ENCODE measurements at places on chromosomes 13 and 19.

- DNase-seq = no peak
Measured at GRCh38 chr19:9671655-9672054, 3.2 kb downstream of the ZNF562 start.

DNA sequence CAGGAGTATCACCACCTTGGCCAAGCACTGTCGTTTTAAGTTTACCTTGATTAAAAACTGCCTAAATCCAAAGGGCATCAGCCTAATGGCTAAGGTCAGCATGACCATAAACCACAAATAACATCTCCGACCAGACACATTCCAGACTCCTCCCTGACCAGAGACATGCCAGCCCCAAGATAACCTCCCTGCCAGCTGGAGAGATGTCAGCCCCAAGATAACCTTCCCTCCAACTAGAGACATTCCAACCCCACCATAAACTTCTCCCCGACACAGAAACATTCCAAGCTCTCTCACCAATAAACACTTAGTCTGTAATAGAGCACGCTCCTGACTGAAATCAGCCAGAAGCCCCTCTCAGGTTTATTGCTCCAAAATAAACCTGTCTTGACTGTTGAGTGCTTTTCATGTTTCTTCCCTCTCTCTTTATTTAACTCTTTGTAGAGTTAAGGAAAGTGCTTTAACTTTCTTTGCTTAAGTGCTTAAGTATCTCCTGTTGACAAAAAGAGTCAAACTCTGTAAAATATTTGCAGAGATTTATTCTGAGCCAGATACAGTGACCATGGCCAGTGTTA is 36.5 kb downstream of the WDR87 start:
- DNase-seq = no peak

DNA sequence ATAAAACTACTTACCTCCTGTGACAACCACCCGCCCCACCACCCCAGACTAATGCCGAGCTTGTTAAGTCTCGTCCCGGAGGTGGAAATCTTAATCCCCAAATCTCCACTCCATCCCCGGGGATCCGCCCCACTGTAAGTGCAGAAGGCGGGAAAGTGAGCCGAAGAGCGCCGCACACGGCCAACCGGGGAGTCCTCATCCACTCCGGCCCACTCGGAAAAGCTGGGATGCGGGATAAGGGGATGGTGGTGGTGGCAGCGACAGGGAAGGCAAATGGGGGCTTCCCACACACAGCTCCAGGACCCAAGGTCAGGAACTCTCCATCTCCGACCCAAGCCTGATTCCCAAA is 621 bp downstream of the FBL start:
- no peak for DNase-seq

GRCh38 chr13:107466326-107467099 is 748.8 kb downstream of the LIG4 start:
- DNase-seq = no peak

GRCh38 chr13:99226513-99226912 is 25.9 kb downstream of the UBAC2 start:
- no peak for DNase-seq

DNA sequence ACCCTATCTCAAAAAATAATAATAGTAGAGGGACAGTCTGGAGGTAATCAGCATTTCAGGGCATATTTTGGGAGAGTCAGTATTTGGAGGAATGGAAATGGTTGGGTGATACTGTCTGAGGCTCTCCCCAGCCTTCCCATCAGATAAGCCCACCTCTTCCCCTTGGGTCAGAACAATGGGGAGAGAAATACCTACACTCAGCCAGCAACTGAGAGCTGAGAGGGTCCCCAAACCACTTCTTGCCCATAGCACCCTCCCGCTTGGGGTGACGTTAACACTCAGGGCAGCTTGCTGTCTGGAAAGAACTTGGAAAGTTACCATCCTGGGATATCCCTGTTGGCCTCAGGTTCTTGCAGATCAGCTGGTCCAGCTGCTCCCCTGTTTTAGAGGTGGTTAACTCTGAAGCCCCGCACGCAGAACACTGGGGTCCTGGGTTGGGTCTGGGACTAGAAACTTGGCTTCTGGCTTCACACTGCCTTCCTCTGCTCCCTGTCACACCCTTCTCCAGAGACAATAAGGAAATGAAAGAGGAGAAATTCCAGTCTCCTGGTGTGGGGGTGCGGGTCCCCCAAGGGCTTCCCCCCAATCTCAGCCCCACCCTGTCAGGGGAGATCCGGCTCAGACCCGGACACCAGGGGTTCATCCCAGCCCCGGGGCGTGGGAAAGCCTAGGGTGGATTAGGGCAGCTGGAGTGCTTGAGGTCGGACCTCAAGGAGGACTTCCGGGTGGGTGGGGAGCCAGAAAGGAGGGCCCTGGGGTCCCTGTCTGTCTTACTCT is 2.5 kb downstream of the FOXA3 start:
- no peak for DNase-seq

GRCh38 chr19:50003810-50004419 is 21.3 kb downstream of the VRK3 start:
- peak; percentile 64 for DNase-seq

DNA sequence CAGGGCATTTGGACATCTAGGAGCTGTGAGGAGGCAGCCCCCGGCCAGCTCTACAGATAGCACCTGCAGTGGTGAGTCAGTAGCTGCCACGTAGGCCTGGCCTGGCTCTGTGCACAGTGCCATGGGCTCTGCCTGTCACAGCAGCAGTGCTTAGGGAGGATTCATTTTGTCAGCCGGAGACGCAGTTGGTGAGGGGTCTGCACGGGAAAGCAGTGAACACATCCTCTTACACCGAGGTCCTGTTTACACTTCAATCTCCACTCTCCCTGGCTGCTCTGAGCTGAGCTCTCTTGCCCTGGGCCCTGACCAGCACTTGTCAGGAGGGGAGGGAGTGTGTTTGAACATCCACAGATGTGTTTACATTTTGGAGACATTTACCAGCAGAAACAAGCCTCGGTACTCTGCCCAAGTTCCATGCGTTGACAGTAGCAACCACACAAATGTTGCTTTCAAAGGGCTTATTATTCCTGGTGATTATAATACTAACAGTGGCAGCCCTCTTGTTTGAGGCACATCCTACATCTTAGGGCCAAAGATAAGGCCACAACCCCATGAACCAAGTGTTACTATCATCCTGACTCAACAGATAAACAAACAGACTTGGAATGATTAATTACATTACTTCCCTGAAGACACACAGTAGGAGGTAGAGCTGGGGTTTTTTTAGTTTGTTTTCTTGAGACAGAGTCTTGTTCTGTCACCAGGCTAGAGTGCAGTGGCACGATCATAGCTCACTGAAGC is 148.9 kb downstream of the USP12 start:
- DNase-seq = peak; percentile 41

DNA sequence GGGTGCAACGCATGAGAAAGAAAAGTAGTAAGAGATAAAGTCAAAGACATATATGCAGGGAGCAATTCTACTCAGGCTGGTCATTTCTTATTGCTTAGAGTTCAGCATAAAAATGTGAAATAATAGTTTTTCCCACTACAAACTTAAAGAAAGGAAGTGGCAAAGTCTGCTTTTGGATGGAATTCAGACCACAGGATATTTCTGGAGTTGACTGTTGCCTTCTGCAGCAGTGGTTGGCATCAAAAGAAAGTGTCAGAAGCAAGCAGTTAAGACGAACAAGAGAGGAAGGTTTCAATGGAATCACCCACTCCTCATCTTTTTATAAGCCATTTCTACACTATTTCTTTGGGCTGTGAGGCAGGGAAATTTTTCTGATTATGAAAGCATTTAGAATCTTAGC is 36.2 kb upstream of the TRPC4 start:
- no peak for DNase-seq

DNA sequence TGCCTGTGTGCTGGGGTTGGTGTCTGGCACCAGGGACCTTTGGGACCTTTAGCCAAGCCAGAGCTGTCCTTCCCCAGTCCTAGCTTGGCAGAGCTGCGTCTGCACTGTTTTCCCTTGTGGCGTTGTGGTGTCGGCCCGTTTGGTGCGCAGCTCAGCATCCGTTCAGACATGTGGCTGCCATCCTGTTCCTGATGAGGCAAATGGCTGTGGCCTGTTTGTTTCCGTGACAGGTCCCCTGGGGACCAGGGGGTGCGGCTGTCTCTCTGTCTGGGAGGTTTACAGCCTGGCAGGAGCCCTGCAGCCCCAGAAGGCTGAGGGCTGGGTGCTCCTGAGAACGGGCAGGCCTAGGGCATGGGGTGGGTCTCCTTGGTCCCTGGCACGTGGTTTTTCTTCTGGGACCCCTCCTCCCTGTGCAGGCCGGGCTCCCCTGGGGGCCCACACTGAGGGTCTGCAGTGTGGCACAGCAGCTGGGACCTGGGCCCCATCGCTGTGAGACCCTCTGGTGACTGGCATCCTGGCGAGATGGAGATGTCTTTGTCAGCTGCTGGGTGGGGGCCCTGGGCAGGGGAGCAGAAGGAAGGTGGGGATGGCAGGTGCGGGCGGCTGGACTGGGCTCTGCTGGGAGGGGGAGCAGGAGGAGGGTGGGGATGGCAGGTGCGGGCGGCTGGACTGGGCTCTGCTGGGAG is 4.0 kb downstream of the SPPL2B start:
- no peak for DNase-seq

DNA sequence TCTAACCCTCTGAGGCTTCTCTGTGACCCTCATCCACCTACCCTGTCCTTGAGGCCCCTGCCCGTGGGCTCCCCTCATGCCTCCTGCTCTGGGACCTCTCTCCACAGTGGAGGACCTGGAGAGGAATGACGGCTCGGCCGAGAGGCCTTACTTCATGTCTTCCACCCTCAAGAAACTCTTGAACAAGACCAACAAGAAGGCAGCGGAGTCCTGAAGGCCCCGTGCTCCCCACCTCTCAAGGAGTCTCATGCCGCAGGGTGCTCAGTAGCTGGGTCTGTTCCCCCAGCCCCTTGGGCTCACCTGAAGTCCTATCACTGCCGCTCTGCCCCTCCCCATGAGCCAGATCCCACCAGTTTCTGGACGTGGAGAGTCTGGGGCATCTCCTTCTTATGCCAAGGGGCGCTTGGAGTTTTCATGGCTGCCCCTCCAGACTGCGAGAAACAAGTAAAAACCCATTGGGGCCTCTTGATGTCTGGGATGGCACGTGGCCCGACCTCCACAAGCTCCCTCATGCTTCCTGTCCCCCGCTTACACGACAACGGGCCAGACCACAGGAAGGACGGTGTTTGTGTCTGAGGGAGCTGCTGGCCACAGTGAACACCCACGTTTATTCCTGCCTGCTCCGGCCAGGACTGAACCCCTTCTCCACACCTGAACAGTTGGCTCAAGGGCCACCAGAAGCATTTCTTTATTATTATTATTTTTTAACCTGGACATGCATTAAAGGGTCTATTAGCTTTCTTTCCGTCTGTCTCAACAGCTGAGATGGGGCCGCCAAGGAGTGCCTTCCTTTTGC is 10.8 kb upstream of the ILF3 start:
- DNase-seq = no peak

DNA sequence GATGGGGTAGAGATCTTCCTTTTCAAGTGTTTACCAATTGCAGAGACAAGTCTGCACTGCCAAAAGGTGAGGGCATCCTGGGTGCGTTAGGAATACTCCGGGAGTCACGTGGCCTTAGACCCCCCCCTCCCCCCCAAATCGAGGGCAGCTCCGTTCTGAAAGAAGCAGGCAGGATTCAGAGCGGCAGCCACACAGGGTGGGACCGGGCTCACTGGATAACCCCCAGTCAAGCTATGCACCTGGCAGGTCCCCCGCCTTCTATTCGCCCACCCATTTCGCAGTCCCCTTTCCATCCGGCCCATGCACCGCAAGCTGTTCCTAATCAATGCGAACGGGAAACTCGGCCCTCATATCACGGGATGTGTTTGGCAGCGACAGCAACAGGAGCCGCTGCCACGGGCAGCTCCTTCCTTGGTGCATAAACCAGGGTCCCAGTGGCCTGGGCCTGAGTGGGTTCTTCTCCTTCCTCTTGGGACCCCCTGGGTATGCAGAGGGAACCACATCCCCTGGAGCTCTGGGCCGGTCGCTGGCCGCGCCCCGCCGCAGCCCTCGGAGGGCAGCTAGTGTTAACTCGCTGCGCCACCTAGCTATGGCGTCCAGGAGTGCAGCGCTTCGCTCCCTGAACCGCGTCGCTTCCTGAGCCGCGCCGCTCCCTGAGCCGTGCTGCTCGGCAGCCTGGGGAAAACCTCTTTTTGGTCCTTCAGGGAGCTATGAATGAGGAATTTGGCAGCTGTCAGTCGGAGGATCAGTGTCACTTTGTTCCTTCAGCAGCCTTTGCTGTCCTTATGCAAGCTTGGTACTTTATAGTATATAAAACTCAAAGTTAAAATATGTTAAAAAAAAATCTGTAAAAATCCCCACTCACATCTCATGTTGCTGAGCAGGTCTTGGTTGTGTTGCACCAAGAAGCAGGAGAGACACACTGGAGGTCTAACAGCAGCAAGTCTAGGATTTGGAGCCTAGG is 41.4 kb downstream of the LYL1 start:
- DNase-seq = peak; percentile 77

DNA sequence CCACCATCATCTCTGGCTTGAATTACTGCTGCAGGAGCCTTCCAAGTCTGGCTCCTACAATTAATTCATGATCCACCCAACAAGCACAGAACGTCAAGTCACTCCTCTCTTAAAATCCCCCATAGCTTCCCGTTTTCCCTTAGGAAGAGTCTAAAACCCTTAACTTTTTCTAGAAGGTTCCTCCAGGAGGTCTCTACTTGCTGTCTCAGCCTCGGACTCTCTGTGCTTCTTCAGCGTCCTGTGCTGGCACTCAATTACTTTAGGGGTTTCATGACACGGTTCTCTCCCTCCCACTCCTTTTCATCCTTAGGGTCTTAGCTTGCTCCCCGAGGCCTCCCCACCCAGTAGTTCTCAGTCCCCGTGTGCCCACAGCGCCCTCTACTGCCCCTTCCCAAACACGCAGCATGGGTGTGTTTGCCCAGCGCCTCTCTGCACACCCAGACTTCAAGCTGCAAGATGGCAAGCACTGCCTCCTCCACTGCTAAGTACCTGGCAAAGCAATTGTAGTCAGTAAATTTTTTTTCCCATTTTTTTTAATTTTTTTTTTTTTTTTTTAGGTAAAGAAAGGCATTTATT is 25.8 kb upstream of the MAP3K10 start:
- peak; percentile 13 for DNase-seq

DNA sequence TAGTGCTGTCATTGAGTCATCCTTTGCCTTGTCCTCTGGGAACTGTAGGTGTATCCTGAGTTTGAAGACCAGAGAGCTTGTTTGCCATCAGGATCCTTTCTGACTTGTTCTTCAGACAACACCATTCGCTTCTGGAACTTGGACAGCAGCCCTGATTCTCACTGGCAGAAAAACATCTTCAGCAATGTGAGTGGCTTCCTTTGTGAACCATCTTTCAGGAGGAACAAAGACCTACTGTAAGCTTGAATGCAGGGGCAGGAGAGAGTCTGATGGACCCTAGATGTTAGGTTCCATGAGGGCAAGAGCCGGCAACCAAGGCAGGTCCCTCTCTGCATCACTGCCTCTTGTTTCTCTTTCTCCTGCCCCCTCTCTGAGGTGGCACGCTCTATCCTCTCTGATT is 26.7 kb downstream of the WDR62 start:
- DNase-seq = peak; percentile 43

Measured in occipital lobe (tissue), 3 donors.